GF-D8 (cell line): ENCODE measurements at places on chromosomes 2 and 18.

- DNase-seq = no peak
Measured at GRCh38 chr2:98804736-98805135, 73.8 kb upstream of the MGAT4A start.

DNA sequence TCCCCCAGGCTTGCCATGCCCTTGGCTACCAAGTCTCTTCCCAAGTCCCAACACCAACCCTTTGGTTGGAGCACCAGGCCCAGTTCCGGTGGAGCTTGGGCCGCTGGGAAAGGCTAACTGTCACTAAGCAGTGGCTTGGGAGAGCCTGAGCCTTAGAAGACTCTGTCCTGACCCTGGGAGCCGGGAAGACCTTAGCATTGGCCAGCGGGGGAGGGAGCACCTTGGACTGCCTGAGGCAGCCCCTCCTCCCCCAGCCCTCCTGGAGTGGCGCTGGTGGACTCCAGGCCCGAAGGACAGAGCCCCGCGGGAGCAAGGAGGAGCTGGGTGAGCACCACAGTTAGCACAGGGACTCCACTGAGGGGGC, 62.5 kb upstream of the POMC start:
- DNase-seq = no peak

- no peak for DNase-seq
Measured at GRCh38 chr18:24189007-24189528, 50.2 kb downstream of the CABYR start.

DNA sequence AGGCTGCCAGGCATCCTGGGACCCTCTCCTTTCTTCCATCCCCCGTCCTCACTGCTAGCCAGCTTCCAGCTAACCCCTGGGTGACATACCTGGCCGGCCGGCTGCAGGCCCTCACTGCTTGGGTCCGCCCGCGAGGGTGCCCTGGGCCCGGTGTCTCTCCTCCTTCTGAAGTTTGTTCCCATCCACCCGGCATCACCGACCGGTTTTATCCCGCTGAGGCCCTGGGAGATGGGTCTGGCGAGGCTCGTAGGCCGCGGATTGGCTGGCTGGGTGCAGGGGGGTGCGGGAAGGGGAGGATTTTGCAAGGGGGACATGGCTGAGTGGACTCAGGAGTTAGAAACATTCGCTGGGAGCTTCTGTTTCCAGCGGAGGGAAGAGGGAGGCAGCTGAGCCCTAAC, at the start of gene PAX8:
Gene PAX8, minus strand, starts transcription at position 180 of the 398 bp plus-strand sequence. CDS start 527 bp downstream, outside the sequence.
- DNase-seq = no peak
